ENCODE measurements at places on chromosomes 4 and X.

DNA sequence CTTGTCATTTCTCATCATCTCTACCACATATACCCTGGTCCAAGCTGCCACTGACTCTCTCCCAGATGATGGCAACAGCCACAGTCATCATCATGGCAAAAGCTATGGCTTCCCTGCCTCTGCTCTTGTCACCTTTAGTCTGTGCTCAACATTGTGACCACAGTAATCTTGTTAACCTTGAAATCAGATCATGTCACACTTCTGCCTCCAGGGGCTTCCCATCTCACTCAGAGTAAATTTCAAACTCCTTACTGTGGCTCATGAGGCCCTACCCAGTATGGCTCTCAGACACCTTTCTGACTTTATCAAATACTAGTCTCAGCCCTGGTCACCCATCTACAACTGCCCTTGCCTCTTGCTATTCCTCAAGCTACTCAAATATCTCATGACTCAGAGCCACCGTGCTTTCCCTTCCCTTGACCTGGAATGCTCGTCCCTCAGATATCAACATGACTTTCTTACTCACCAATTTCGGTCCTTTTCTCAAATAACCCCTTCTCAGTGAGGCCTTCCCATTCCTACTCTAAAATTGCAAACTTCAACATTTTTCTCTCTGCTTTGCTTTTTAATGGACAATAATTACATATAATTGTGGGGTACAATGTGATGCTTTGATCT, 41.1 kb upstream of the STIM2 start:
- DNase-seq, result no peak

DNA sequence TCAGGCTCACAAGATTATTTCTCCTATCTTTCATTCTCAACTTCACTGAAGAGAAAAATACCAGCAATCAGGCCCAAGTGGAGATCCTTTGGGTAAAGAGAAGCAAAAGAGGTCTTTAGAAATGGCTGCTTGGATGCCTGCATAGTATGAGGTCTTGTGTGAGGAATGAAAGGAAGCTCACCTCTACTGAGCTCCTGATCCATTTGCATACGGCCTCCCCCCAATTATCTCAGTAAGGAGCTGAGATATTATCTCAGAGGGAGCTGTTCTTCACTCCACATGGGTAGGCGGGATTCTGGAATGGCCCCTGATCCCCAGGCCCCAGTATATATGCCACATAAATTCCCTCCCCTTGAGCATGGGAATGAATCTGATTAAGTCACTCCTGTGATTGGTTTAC, 75.8 kb downstream of the EVC2 start:
- DNase-seq, result no peak

DNA sequence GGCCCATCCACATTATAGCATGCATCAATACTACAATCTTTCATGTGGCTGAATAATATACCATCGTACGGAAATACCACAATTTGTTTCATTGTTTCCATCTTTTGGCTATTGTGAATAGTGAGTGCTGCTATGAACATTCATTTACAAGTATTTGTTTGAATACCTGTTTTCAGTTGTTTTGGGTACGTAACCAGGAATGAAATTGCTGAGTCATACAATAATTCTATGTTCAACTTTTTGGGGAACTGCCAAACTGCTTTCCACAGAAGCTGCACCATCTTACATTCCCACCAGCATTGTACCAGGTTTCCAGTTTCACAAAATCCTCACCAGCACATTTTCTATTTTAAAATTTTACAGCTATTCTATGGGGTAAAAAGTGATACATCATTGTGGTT, 28.5 kb upstream of the MANBA start:
- no peak for DNase-seq

DNA sequence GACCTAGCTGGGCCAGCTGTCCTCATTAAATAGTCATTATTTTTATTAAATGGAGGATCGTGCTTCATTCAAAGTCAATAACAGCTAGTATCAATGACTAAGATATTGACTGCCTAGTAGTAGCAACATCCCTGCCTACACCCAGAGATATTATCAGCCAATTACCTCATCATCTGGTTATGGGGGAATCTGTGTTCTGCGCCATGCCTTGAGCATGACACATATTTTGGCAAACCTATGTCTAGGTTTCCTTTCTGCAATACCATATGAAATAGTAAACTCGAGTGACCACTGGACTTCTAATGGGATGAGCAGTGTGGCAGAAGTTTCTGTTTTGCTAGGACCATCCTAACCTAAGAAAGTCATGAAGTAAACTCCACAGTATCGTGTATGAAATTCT, 50.0 kb upstream of the AADAT start:
- no peak for DNase-seq

Measured in RWPE2 (cell line).